ENCODE measurements at places on chromosomes 4 and X. TPM values are rescaled to one million over a fixed set of nuclear protein-coding genes. Genes with fewer than 3 reads are reported as not detected.

ITM2A gene
- total RNA-seq = 839 TPM

TEX13B gene
- total RNA-seq = not detected

GPR119 gene
- total RNA-seq = not detected

POF1B gene
- not detected for total RNA-seq

PAGE5 gene
- total RNA-seq = not detected

GAGE12F gene
- not detected for total RNA-seq

FGFR3 gene
- total RNA-seq = 4.7 TPM

CCDC120 gene
- total RNA-seq = 13.0 TPM
